ENCODE measurements at places on chromosomes 6 and 20.

DNA sequence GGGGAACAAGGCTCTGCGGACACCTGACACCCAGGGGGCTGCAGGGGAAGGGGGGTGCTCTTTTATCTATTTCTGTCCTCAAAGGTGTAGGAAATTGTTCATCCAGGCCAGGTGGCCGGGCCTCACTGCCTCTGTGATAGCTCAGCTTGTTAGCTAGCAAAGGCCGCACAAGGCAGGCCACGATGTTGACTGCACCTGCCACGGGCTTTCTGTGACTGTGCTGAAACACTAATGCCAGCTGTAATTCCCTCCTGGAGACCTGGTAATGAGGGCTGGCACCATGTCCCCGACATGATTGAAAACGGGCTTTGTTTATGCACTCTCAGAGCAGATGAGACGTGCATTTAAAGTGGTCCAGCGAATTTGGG, 61.4 kb upstream of the APCDD1L start:
- DNase-seq: no peak

GRCh38 chr6:55088902-55089301, 85.4 kb upstream of the HCRTR2 start:
- DNase-seq: peak; percentile 52

- DNase-seq: peak; percentile 87
Measured at GRCh38 chr6:20092071-20092566, 120.2 kb downstream of the MBOAT1 start.

- DNase-seq: peak; percentile 52
Measured at GRCh38 chr6:1631251-1631650, 21.5 kb downstream of the FOXC1 start.

DNA sequence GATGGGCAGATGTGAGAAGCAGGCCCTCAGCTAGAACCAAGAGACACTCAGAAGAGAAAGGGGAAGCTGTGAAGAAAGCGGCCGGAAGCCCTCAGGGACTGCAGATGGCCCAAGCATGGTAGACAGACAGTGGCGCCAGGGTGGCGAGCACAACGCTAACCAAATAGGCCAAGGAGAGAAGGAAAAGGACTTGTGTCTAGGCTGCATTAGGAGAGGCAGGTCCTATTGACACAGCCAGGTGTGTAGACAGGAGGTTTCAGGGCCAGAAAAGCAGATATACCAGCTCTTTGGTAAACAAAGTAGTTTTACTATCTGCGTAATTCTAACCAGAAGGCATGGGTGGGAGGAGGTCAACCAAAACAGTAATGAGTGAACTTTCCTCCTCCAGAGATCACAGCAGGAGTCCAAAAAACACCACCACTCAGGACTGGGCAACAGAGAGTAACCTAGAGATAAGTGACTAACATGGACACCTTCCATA, 15.8 kb upstream of the MAP7 start:
- no peak for DNase-seq

GRCh38 chr6:85172161-85172560, 277.7 kb upstream of the NT5E start:
- no peak for DNase-seq

DNA sequence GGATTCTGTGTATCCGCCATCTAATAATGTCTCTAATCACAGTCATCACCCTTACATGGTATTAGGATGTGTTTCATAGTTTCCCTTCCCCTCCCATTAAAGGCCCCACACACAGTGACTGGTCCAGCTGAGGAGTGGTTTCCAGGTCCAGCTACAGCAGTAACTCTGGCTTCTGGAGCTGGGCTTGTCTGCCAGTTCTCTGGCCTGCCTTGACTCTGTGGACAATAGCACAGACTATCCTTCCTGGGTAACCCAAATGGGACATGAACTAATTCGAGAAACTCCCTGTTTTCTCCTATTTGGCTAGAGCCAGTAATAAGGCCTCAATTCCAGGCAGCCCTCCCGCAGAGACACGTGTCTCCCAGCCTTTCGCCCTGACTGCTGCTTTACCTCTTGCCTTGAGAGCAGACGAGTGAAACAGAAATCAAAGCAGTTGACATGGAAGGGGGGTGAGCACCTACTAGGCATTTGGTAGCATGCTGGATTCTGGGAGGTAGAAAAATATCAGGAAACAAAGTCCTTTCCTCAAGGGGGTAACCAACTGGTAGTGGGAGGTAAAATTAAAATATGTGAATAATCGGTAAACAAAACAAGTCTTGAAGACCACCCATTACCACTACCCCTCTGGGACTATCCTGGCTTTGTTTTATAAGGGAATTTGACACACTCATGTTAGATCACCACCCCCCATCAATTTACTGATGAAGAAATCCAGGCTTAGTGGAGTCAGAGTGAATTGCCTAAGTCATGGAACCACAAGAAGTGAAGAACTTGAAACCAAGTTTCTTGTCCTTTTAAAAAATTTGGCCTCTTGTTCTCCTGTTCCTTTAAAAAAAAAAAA, 1.2 kb downstream of the TRAF3IP2 start:
- DNase-seq: peak; percentile 70

DNA sequence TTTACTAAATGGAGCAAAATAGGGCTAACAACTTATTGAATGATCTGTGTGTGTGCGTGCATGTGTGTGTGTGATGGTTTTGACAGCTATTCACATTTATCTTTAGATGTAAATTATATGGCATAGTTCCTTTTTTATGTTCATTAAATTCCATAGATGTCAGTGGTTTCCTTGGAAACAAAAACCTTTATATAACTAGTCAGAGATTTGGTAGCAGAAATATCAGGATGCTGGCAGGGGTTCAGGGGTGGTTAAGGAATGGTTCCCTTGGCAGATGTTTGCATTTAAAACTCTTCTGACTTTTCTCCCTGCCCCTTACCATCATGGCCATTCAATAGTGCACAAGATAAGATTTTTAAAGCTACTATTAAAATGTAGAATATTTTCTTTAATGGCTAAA, 256.6 kb downstream of the PLCB1 start:
- DNase-seq: no peak

DNA sequence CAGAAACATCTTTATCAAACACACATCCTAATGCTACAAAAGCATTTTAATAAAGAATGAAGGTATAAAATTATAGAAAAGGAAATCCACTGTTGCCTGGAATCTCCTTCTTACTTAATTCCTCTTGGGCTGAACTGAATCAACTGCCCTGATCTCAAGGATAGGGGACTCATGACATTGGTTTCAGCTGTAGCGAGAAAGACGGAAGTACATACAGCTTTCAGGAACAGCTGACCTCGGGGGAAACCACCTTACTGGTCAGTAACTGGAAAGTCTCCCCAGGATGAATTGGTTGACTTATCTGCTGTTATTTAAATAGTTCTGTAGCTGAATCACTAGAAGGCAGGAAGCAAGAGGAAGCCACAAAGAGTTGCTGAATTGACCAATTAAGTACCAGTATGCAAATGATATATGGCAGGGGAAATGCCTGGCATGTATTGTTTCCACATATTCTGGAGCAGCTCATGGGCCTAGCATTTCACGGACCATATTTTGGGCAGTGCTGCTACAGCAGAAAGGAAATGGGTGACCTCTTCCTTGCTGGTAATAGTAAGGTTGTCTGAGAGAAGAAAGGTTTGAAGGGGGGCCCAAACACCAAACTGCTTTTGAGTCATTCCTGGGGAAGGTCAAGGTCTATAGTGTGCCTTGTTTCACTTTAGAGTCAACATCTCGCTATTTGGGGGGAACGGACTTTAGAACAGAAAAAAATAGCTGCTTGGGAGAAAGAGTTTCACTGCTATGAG, 43.7 kb upstream of the MAP7 start:
- peak; percentile 83 for DNase-seq

DNA sequence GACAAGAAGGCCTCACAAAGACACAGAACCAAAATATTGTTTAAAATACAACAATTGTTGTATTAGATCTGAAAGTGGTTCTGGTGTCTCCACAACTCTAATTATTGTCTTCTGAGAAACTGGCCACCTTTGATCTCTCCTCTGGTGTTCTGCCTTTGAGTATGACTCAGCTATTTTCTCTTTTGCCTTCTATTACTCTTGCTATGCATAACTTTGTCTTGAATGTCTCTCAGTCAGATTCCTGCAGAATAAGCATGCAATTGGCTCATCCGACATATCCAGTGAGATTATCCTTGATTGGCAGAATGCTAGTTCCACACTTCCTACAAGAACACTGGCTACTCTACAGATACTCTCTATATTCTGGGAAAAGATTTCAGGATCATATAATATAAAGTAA, 14.3 kb upstream of the EPM2A start:
- no peak for DNase-seq

DNA sequence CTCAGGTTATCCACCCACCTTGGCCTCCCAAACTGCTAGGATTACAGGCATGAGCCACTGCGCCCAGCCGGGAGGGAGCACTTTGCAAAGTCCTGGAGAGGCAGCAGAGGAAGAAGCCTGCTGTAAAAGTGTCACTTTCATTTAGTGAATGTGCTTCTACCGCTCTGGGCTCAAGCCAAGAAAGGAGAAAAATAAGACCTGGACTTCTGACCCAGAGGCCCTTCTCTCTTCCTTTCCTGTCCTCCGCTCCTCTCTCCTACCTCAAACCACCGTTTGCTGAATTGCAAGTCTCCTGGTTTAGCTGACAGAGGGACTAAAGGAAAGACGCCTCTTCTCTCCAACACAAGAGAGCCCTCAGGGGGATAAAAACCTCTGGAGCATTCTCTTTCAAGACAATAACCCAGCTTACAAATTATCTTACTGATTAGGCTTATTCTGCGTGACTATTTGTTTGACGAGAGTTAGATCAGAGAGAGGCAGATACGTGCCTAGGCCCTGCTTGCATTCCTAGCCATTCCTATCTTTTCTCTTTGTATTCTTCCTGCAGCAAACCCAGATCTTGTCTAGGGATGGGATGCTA, 84.2 kb upstream of the SLC22A23 start:
- peak; percentile 79 for DNase-seq

DNA sequence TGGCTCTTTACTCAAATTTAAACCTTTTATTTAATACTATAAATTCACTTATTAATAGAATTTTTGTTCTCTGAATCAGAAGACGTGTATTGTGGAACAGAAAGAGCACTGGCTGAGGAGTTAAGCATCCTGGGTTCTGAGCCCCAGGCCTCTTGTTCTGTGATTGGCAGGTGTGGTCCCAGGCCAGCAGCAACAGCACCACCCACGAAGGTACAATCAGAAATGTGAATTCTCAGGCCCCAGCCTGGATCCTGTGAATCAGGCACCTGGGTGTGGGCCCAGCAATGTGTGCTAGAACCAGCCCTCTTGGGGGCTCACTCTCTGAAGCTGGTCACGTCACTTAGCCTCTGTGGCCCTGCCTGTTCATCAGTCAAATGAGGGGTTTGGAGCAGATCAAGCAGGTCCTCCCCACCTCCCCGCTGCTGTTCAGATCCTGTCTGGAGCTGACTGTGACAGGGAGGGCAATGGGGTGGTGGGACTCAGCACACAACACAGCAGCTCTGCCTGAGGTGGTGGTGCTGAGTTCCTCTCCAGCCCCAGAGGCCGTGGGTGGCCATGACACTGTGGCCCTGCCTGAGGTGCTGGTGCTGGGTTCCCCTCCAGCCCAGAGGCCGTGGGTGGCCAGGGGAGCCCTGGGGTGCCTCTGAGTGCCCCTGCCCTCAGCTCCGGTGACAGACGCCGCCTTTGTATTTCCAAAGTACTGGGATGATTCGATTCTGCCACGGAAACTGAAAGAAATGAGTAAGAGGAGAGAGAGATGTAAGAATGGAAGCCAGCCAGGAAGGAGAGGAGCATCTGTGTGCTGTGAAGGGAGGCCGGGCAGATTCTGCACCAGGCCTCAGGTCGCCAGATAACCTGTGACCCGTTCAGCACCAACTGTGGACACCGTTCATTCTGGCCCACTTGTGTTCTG, 41.6 kb upstream of the FRMD1 start:
- DNase-seq: no peak

DNA sequence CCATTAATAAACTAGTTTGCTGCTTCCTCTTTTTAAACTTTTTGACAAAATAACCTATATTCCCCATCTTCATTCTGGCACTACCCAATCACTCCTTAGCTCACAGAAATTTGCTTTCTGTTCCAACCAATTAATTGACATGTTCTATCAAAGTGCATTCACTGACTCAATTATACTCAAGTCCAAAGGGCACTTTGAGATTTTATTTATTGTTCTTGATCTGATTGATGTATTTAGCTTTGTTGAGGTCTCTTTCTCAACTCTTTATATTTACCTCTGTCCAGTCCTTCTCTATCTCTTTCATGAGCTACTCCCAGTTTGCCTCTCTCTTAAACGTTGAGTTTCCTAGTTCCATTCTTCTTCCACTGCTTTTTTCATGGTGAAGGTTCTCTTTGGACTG, 104.4 kb upstream of the TENT5A start:
- no peak for DNase-seq

DNA sequence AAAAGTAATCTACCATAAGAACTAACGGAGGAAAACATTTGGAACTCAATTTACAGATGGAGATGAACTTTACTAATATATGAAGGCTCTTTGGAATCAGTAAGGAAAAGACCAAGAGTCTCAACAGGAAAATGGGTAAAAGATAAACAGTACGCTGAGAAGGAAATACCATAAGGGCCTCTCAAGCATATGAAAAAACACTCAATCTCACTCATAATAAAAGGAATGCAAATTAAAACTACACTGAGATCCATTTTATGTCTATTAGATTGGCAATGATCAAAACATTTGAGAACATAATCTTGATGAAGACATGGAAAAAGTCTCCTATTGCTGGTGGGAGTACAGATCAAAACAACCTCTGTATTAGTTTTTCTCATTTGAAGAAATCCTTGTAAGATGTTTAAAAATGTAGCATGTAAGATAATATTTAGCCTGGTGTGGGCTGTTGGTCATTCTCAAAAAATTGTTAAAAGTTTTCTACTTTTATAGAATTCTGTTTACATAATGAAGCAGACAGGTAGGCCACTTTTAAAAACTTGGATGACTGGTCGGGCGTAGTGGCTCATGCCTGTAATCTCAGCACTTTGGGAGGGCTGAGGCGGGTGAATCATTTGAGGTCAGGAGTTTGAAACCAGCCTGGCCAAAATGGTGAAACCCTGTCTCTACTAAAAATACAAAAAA, 14.5 kb downstream of the REV3L start:
- DNase-seq: no peak

DNA sequence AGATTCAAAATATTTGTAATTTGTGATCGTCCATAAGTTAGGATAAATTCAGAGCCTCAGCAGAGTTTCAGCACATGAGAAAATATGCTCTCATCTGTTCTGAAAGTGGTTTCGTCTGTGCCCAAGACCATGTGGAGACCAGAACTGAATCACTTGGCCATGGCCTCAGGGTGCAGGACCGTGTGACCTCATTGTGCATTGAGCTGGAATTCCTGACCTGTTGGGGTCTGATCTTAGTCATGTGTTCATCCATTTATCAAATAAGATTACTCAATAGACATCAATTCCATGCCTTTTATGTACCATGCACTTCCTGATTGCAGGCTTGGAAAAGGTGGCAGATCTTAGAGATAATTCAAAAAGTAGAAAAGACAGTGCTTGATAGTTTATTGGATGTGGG, 680.5 kb downstream of the QKI start:
- no peak for DNase-seq

- DNase-seq: no peak
Measured at GRCh38 chr6:111858347-111858746, 14.9 kb downstream of the FYN start.

- DNase-seq: peak; percentile 36
Measured at GRCh38 chr20:23090147-23090546, 4.0 kb upstream of the CD93 start.
